ENCODE measurements at places on chromosomes 2 and 18.

- no peak for DNase-seq
Observed at GRCh38 chr2:46580416-46580815, 101.1 kb downstream of the TMEM247 start.

GRCh38 chr2:151937966-151938365 is 109.7 kb upstream of the ARL5A start:
- DNase-seq, result no peak

DNA sequence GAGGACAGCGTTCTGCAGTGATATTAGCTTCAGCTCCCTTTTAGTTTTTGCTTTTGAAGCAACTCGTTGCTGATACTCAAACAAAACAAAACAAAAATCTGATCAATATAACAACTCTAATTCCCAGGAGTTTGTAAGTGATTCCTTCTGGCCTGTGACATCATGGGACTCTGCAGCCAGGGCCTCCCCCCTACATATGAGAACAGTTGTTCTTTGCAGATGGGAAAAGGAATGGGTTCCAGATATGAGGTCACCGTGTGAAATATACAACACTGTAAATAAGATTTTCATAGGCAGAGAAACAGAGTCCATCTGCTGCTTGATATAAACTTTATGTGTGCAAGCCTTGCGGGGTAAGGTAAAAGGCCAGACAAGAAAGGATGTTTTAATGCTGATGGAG is 56.7 kb downstream of the DIS3L2 start:
- DNase-seq, result no peak

GRCh38 chr2:66252109-66252508 is 182.8 kb upstream of the MEIS1 start:
- no peak for DNase-seq

- no peak for DNase-seq
Observed at GRCh38 chr2:158505448-158505934, 48.7 kb downstream of the PKP4 start.

DNA sequence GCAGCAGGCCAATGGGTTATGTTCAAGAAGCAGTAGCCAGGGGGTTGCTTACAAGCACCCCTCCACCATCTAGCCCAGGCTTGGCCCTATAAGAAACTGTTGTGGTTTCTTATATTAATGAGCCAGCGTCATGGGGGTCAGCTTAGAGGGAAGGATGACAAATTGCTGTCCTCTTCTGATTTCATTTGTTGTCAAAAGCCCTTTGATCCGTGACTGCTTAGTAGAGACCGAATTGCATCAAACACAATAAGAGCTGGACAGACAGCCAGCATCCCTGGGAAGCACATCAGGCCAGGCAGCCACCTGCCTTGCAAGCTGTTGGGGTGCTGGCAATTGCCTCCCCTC is 206.6 kb upstream of the SETBP1 start:
- no peak for DNase-seq

All from NB4 (cell line).